ENCODE measurements at places on chromosomes 11 and 22. TPM values are rescaled to one million over a fixed set of nuclear protein-coding genes. Genes with fewer than 3 reads are reported as not detected.

Gene ASPHD2
- 17.4 TPM for total RNA-seq

Gene SLC37A2
- 0.29 TPM for total RNA-seq

Gene ACTN3
- total RNA-seq, result not detected

Gene OR2D2
- total RNA-seq, result 0.20 TPM

Gene CRELD2
- 97.2 TPM for total RNA-seq

Gene MMP12
- not detected for total RNA-seq

Gene CCDC116
- 0.81 TPM for total RNA-seq
